ENCODE measurements at places on chromosomes 2 and 18.

DNA sequence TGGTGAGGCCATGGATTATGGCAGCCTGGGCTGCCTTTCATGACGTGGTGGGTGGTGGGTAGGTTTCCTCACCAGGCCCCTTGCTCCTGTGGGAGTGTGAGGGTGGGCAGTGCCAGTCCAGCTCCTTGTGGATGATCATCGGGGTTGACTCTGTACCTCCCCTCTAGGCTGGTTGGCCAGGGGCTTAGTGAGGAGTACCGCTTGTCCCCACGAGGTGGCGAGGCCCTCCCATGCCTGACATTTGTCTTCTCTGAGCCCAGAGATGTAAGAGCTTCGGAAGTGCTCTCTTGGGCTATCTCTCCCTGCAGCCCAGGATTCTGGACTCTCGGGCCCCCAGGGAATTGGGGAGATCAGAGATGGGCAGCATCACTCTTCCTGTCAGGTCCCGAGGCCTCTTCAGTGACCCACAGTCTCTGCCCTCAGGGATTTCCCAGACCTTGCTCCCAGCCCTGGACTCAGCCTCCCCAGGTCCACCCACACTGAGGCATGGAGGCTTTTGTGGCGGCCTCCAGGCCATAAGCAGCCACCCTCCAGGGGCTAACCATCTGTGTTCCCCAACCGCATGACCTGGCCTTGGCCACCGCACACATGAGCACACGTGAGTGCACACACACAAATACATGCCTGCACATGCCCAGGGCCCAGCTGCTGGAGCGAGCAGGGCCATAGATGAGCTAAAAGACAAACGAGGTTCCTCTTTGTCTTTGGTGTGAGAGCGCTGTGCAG lies 6.5 kb downstream of the SPR start:
- peaks cover 19% of the 10 kb centered on the region for H3K27me3 ChIP-seq
- H3K4me3 ChIP-seq = no peak overlapping the region
- H3K4me1 ChIP-seq = peaks cover 22% of the 10 kb centered on the region
- H3K36me3 ChIP-seq = peaks cover 10% of the 10 kb centered on the region
- peak; percentile 84 for DNase-seq

DNA sequence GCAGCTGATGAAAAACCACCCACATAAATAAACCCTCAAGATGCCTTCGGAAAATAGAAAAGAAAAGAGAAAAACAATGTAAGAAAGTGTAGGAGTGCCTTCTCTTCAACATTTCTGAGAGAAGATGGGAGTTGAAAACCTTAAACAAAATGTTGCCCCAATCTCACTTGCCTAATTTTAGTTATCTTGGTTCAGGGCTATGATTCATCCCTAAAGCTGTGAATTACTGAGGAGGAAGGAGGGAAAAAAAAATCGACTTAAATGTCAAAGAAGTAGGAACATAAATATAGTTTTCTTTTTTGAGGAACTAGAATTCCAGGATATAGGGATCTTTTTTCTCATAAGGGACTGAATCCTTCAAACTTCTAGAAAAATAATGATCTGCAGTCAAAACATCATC lies 360.3 kb downstream of the TGIF1 start:
- no peak overlapping the region for H3K4me3 ChIP-seq
- no peaks in the 10 kb centered on the region for H3K27me3 ChIP-seq
- no peak for DNase-seq
- H3K36me3 ChIP-seq = no peaks in the 10 kb centered on the region
- H3K27ac ChIP-seq = no peak overlapping the region
- H3K4me1 ChIP-seq = no peaks in the 10 kb centered on the region

DNA sequence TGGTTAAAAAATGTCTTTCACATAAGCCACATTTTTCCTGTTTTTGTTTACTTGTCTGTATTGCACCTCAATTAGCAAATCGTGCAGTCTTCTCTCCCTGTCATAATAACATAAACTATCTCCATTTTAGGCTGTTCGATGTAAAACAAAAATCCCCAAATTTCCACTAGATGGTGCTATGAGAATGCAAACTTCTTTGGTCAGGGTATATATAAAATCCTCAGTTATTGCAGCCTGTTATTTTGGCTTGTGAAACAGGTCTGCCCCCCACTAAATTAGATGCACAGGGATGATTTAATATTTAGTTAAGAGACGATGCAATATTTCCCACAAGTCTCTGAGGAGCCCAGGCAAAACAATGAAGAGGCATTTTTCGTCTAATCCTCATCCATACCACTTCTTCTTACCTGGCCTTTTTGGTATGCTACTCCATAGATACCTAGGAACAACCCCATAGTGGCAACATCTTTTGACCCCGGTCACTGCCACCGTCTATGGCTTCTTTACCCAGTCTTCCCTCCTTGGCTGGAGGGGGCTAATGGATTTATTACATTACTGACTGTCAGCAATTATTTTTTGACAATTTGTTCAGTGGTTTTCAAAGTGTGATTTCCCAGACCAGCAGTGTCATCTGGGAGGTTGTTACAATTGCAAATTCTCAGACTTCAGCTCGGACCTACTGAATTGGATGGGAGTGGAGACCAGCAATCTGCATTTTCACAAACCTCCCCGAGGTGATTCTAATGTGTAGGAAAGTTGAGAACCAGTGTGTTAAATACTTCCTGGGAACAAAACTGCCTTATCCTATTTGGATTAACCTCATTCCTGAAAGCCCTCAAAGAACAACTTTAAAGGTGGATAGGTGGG lies 117.4 kb upstream of the CWC22 start:
- H3K27me3 ChIP-seq = no peaks in the 10 kb centered on the region
- peak; percentile 9 for DNase-seq
- H3K4me1 ChIP-seq = peaks cover 2% of the 10 kb centered on the region
- no peak overlapping the region for H3K27ac ChIP-seq
- no peaks in the 10 kb centered on the region for H3K36me3 ChIP-seq

DNA sequence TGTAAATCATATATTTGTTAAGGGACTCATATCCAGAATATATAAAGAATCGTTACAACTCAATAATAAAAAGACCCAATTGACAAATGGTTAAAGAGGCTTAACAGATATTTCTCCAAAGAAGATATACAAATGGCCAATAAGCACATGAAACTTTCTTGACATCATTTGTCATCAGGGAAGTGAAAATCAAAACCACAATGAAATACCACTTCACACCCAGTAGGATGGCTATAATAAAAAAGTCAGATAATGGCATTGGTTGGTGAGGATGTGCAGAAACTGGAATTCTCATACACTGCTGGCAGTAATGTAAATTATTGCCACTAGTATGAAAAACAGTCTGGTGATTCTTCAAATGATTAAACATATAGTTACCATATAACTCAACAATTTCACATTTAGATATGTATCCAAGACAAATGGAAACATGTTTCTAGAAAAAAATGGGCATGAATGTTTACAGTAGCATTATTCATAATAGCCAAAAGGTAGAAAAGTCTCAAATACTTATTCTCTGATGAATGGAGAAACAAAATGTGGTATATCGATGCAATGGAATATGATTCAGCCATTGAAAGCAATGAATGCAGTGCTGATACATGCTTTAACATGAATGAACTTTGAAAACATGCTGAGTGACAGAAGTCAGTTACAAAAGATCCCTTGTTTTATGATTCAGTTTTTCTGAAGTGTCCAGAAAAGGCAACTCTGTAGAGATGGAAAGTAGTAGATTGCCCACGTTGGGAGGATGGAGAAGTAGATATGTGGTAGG lies 304.6 kb upstream of the ZEB2 start:
- DNase-seq = no peak
- H3K4me3 ChIP-seq = no peak overlapping the region
- H3K36me3 ChIP-seq = no peaks in the 10 kb centered on the region
- no peak overlapping the region for H3K27ac ChIP-seq
- no peaks in the 10 kb centered on the region for H3K4me1 ChIP-seq
- no peaks in the 10 kb centered on the region for H3K27me3 ChIP-seq

- H3K36me3 ChIP-seq = no peaks in the 10 kb centered on the region
- no peak for DNase-seq
- H3K4me1 ChIP-seq = no peaks in the 10 kb centered on the region
- peaks cover 1% of the 10 kb centered on the region for H3K27me3 ChIP-seq
- H3K4me3 ChIP-seq = no peak overlapping the region
Observed at GRCh38 chr2:99883358-99883757, 259.0 kb downstream of the AFF3 start.

- H3K27ac ChIP-seq = no peak overlapping the region
- no peaks in the 10 kb centered on the region for H3K27me3 ChIP-seq
- H3K4me3 ChIP-seq = no peak overlapping the region
- no peaks in the 10 kb centered on the region for H3K4me1 ChIP-seq
- H3K36me3 ChIP-seq = no peaks in the 10 kb centered on the region
- DNase-seq = no peak
Observed at GRCh38 chr2:78154586-78154985, 632.4 kb upstream of the LRRTM4 start.

- H3K4me3 ChIP-seq = no peak overlapping the region
- no peaks in the 10 kb centered on the region for H3K4me1 ChIP-seq
- no peaks in the 10 kb centered on the region for H3K36me3 ChIP-seq
- no peak for DNase-seq
- H3K27ac ChIP-seq = no peak overlapping the region
- H3K27me3 ChIP-seq = peaks cover 3% of the 10 kb centered on the region
Observed at GRCh38 chr18:72235422-72235821, 308.7 kb downstream of the CBLN2 start.

DNA sequence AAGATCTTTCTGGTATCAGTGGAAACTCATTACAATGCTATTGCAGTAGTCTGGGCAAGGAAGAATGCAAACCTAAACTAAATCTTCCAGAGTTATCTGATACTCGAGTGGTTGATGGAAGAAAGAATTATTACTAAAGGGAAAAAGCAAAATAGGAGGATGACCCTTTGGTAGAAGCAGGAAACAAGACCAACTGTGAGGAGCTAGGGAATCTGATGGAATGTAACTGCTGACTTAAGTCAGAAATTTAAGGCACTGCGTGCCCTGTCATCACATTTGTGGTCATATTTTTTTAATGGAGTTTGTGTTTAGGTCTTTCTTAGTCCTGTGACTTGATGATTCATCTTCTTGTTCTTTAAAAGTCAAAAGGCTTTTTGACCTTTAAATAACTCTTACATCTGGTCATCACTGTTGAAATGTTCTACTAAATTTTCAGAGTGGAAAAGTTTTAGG lies 36.5 kb upstream of the ARMC9 start:
- no peak for DNase-seq
- H3K4me1 ChIP-seq = peaks cover 21% of the 10 kb centered on the region
- H3K4me3 ChIP-seq = no peak overlapping the region
- no peaks in the 10 kb centered on the region for H3K27me3 ChIP-seq
- peaks cover 8% of the 10 kb centered on the region for H3K36me3 ChIP-seq

DNA sequence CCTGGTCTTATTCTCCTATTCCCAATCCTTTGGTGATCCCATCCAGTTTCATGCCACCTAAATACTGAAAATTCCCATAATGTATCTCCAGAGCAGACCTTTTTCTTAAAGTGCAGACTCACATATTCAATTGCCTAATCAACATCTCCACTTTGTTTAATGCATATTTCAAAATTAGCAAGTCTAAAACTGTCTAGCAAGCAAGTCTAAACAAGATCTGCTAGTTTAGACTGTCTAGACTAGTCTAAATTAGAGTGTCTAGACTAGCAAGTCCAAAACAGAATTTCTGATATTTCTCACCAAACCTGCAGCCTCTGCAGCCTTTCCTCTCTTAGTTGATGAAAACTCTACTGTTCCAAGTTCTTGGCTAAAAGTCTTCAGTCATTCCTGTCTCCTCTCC lies 44.6 kb downstream of the THUMPD2 start:
- peaks cover 13% of the 10 kb centered on the region for H3K4me1 ChIP-seq
- H3K27ac ChIP-seq = no peak overlapping the region
- H3K27me3 ChIP-seq = no peaks in the 10 kb centered on the region
- H3K4me3 ChIP-seq = no peak overlapping the region
- peaks cover 8% of the 10 kb centered on the region for H3K36me3 ChIP-seq

DNA sequence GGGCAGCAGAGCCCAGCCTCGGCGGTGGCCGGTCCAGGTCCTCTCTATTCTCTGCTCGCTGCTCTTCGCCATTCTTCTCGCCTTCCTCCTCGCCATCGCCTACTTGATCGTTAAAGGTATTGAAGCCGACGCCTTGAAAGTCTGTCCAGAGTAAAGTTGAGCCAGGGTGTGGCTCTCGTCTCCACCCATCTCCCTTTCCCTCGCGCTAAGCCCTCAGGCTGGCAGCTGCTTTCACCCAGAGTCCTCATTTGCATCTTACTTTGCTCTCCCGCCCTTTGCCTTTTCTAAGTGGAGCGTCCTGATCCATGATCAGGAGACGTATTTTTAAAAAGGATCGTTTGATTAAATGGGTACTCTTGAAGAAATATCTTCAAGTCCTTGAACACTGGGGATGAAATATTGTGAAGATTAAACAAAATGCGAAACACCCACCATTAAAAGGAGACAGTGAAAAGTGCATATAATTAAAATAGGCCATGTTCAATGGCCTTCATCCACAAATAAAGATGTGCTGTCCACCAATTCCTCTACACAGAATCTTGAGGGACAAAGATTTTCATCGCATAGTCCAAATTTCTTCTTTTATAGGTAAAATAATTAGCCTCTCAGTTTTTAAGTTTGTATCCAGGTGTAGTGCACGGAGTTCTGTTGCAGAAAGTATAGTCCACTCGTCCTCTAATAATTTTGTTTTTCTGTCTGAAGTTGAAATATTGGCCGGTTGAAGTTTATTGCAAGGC lies 657 bp downstream of the ARL6IP6 start:
- H3K4me3 ChIP-seq = peak overlapping the region; percentile 100
- peaks cover 29% of the 10 kb centered on the region for H3K4me1 ChIP-seq
- peak overlapping the region; percentile 77 for H3K27ac ChIP-seq

- H3K27ac ChIP-seq = no peak overlapping the region
- H3K27me3 ChIP-seq = peaks cover 2% of the 10 kb centered on the region
- H3K4me3 ChIP-seq = no peak overlapping the region
- DNase-seq = no peak
- H3K36me3 ChIP-seq = peaks cover 10% of the 10 kb centered on the region
- H3K4me1 ChIP-seq = no peaks in the 10 kb centered on the region
Observed at GRCh38 chr18:24456549-24456948, 3.9 kb upstream of the HRH4 start.

GRCh38 chr2:168955321-168955720 lies 54.2 kb downstream of the G6PC2 start:
- no peak for DNase-seq
- no peak overlapping the region for H3K27ac ChIP-seq
- no peaks in the 10 kb centered on the region for H3K4me1 ChIP-seq

- no peak for DNase-seq
- no peak overlapping the region for H3K4me3 ChIP-seq
- no peak overlapping the region for H3K27ac ChIP-seq
- peaks cover 13% of the 10 kb centered on the region for H3K36me3 ChIP-seq
- peaks cover 13% of the 10 kb centered on the region for H3K4me1 ChIP-seq
Observed at GRCh38 chr2:24872344-24873115, 47.5 kb downstream of the ADCY3 start.

GRCh38 chr2:95348609-95349567 lies 51.7 kb downstream of the KCNIP3 start:
- no peak for DNase-seq
- H3K27me3 ChIP-seq = peaks cover 24% of the 10 kb centered on the region
- no peaks in the 10 kb centered on the region for H3K36me3 ChIP-seq
- H3K27ac ChIP-seq = no peak overlapping the region

- H3K27ac ChIP-seq = no peak overlapping the region
- H3K36me3 ChIP-seq = no peaks in the 10 kb centered on the region
- no peak overlapping the region for H3K4me3 ChIP-seq
- no peak for DNase-seq
- H3K27me3 ChIP-seq = peaks cover 3% of the 10 kb centered on the region
Observed at GRCh38 chr2:38653715-38654527, 12.0 kb upstream of the GALM start.
